ENCODE measurements at places on chromosomes 1 and 21. TPM values are rescaled to one million over a fixed set of nuclear protein-coding genes. Genes with fewer than 3 reads are reported as not detected.

GRCh38 chr1:79517470-79518224 lies 511.1 kb upstream of the ADGRL4 start:
- H3K36me3 ChIP-seq, result no peaks in the 10 kb centered on the region
- H3K27ac ChIP-seq, result no peak overlapping the region
- H3K27me3 ChIP-seq, result no peaks in the 10 kb centered on the region
- no peak for DNase-seq

DNA sequence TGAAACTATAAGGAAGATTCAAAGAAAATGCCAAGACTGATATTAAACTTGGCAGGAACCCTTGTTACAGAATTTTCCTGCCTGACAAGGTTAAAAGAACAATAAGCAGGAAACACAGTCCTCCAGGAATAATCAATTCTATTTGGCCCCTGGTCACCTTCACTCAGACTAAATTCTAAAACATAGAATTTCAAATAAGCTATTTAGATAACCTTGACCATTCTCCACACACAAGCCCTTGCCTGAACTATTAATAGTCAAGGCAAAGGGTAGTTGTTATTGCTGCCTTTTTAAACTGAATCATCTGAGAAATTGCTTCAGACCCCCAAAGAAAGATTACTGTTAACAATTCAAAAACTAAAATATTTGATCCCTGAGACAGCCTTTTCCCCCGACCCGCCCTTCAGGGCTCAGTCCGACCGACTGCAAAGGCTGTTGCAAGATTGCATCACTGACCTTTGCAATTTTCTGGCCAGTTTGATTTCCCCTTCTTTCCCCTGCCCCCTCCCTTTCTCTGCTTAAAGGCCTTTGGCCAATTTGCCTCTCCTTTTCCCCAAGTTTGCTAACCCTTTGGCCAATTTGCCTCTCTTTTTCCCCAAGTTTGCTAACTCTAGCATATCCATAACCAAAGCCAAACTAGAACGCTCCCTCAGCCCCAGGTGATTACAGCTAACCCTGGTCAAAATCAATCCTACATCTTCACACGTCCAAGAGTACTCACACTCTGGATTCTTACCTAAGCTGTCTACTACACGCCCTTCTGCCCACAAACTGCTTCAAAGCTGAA lies 1.4 kb upstream of the G0S2 start:
- no peaks in the 10 kb centered on the region for H3K27me3 ChIP-seq
- H3K4me1 ChIP-seq, result no peaks in the 10 kb centered on the region
- no peaks in the 10 kb centered on the region for H3K36me3 ChIP-seq
- H3K27ac ChIP-seq, result no peak overlapping the region

DNA sequence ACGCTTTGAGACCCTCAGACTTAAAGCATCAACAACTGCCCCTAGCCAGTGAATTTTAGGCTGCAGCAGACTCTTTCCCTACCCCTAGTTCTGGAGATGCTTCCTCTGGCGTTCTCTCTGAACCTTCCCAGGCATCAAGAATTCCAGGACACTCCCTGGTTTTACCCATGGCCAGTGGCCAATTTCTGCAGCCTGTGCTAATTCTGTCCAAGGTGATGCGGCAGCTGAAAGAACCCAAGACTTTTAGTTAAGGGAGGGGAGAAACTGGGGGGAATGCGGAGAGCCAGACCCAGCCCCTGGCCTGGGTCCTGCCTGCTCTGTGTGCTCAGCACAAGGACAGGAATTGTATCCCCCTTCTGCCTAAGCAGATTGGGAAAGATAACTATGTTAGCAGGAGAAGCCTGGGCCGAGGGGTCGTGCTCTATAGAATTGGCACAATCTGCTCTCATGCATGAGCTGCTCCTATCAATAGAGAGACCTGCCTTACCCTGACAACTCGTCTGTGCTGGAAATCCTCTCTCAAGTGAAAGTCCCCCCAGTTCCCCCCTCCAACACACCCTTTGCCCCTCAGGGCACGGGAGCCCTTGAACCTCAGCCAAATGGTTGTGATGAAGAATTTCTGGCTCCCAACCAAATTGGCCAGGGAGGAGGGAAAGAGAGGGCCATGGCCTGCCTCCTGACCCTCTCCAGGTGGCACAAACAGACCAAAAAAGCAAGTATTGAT lies 5.4 kb upstream of the GJA8 start:
- H3K36me3 ChIP-seq, result no peaks in the 10 kb centered on the region
- no peak overlapping the region for H3K27ac ChIP-seq
- H3K27me3 ChIP-seq, result no peaks in the 10 kb centered on the region
- no peaks in the 10 kb centered on the region for H3K4me1 ChIP-seq
- DNase-seq, result no peak

- H3K27ac ChIP-seq, result no peak overlapping the region
- H3K36me3 ChIP-seq, result no peaks in the 10 kb centered on the region
- peak; percentile 14 for DNase-seq
- no peak overlapping the region for H3K4me3 ChIP-seq
- H3K27me3 ChIP-seq, result peaks cover 3% of the 10 kb centered on the region
- peaks cover 12% of the 10 kb centered on the region for H3K4me1 ChIP-seq
These were observed 98.8 kb downstream of the FOXD2 start for GRCh38 chr1:47536646-47537118.

GRCh38 chr1:56034847-56035481 lies 544.4 kb downstream of the PLPP3 start:
- H3K4me3 ChIP-seq, result no peak overlapping the region
- H3K4me1 ChIP-seq, result no peaks in the 10 kb centered on the region
- H3K27ac ChIP-seq, result no peak overlapping the region
- no peaks in the 10 kb centered on the region for H3K36me3 ChIP-seq

The BGLAP gene
- total RNA-seq, result 1.8 TPM

The FMOD gene
- total RNA-seq, result 95.9 TPM

All from prostate gland (tissue), 2 donors.